Effector memory CD4-positive, alpha-beta T cell (primary cell): ENCODE measurements at places on chromosomes 1 and 21.
A peak's percentile ranks its signal among the peaks of the same experiment; 100 is the strongest.

GRCh38 chr1:57752843-57753242 is 329.0 kb upstream of the DAB1 start:
- H3K27me3 ChIP-seq = no peaks in the 10 kb centered on the region
- no peak for DNase-seq
- H3K4me3 ChIP-seq = no peak overlapping the region
- no peaks in the 10 kb centered on the region for H3K36me3 ChIP-seq
- no peaks in the 10 kb centered on the region for H3K4me1 ChIP-seq

DNA sequence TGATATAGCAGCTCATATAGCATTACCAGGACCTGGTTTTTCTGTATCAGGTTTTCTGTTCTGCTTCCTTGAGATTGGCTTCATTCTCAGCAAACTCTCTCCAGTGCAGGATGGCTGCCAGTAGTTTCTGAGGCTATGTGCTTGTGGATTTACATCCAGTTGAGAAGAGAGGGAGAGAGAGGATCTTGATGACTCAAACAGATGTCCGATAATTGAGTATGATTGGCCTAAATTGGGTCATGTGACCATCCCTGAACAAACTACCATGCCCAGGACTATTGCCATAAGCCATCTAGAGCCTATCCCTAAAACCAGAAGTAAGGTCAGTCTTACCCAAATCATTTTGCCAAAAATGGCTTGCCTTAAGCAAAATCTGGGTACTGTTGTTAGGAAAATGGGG is 18.1 kb upstream of the PSMA5 start:
- no peak overlapping the region for H3K27ac ChIP-seq
- H3K4me3 ChIP-seq = no peak overlapping the region
- DNase-seq = no peak
- no peaks in the 10 kb centered on the region for H3K4me1 ChIP-seq
- H3K36me3 ChIP-seq = no peaks in the 10 kb centered on the region

GRCh38 chr21:24759348-24760075 is 847.8 kb downstream of the MRPL39 start:
- H3K36me3 ChIP-seq = no peaks in the 10 kb centered on the region
- H3K4me3 ChIP-seq = no peak overlapping the region
- H3K4me1 ChIP-seq = no peaks in the 10 kb centered on the region

DNA sequence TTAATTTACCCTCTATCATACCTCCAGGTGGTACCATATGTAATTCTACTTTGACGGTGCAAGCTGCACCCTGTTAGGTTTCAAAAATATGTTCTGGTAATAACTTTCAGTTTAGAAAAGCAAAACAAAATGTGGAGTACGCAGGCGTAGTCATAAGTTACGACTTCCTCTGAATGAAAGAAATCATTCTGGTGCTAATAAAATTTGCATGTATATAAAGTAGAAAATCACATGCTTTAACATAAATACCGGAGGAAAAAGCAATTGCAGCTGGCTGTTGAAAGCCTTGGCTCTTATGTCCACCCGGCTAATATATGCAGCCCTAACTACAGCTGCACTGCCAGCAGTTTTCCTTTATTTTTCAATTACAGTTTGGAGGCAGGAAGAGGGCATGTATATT is 65.2 kb upstream of the TMPRSS15 start:
- no peaks in the 10 kb centered on the region for H3K27me3 ChIP-seq
- no peaks in the 10 kb centered on the region for H3K4me1 ChIP-seq
- H3K27ac ChIP-seq = no peak overlapping the region
- H3K36me3 ChIP-seq = no peaks in the 10 kb centered on the region
- no peak overlapping the region for H3K4me3 ChIP-seq

- H3K36me3 ChIP-seq = no peaks in the 10 kb centered on the region
- H3K27me3 ChIP-seq = no peaks in the 10 kb centered on the region
- no peak for DNase-seq
- H3K27ac ChIP-seq = no peak overlapping the region
Observed at GRCh38 chr21:37032293-37032692, 25.8 kb downstream of the RIPPLY3 start.

DNA sequence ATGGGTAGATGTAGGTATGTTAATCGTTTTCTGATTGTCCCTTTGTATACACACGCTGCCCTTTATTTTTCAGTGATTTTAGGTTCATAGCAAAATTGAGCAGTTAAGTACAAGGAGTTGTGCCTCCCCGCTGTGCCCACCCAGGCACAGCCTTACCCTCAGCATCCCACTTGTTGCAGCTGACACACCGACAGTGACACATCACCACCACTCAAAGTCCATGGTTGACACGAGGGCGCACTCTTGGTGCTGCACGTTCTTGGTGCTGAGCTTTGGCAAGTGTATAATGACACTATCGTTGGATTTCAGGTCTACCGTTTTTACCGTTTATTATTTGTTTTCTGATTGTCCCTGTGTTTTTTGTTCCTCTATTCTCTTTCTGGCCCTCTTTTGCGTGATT is 15.6 kb downstream of the C1orf159 start:
- no peaks in the 10 kb centered on the region for H3K27me3 ChIP-seq
- H3K4me1 ChIP-seq = peaks cover 8% of the 10 kb centered on the region
- no peak overlapping the region for H3K27ac ChIP-seq
- DNase-seq = no peak

- no peaks in the 10 kb centered on the region for H3K36me3 ChIP-seq
- no peak overlapping the region for H3K4me3 ChIP-seq
- no peaks in the 10 kb centered on the region for H3K4me1 ChIP-seq
- no peaks in the 10 kb centered on the region for H3K27me3 ChIP-seq
- no peak overlapping the region for H3K27ac ChIP-seq
Observed at GRCh38 chr1:162040001-162040400, 16.3 kb upstream of the OLFML2B start.

- no peak overlapping the region for H3K4me3 ChIP-seq
- H3K27ac ChIP-seq = no peak overlapping the region
- no peaks in the 10 kb centered on the region for H3K4me1 ChIP-seq
- no peaks in the 10 kb centered on the region for H3K36me3 ChIP-seq
- no peak for DNase-seq
Observed at GRCh38 chr1:102783487-102783886, 324.8 kb downstream of the COL11A1 start.

- no peaks in the 10 kb centered on the region for H3K27me3 ChIP-seq
- peak overlapping the region; percentile 35 for H3K27ac ChIP-seq
- H3K4me3 ChIP-seq = no peak overlapping the region
- H3K4me1 ChIP-seq = peaks cover 42% of the 10 kb centered on the region
- DNase-seq = no peak
- peaks cover 25% of the 10 kb centered on the region for H3K36me3 ChIP-seq
Observed at GRCh38 chr21:44304877-44305293, 5.0 kb downstream of the PFKL start.

DNA sequence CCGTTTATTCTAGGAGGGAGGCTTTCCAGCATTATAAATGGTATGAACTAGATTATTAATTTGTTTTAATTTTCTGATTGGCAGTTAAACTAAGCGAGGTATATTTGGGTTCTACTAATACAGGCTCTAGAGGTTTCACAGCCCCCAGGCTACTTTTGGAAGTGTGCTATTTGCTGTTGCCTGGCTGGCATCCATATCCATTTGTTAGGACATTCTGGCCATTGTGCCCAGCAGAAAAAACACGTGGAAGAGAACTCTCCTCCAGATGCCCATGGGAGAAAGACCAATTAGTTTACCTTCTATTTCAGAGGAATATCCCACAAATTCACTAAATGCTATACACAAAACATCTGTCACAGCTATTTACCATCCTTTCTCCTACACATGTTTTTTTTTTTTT is 29.3 kb downstream of the MACO1 start:
- no peaks in the 10 kb centered on the region for H3K27me3 ChIP-seq
- no peaks in the 10 kb centered on the region for H3K4me1 ChIP-seq
- no peak for DNase-seq
- H3K4me3 ChIP-seq = no peak overlapping the region

DNA sequence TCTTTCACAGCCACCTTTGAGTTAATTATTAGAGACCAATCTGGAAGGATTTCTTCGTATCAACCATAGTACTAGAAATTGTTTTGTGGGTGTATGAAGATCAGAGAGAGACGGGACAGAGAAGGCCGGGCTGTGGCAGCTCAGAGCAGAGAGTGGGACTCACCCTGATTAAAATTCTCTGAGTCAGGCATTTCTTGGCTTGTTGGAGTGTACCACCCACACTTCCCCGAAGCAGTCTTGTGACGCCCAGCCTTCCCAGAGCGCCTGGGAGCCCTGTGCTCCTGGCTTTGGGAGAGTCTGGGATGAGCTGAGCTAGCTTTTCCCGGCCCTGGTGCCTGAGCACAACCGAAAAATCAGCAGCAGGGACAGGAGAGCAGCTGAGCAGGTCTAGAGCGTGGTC is 19.4 kb downstream of the PLEKHM2 start:
- DNase-seq = no peak
- no peak overlapping the region for H3K27ac ChIP-seq
- no peak overlapping the region for H3K4me3 ChIP-seq

DNA sequence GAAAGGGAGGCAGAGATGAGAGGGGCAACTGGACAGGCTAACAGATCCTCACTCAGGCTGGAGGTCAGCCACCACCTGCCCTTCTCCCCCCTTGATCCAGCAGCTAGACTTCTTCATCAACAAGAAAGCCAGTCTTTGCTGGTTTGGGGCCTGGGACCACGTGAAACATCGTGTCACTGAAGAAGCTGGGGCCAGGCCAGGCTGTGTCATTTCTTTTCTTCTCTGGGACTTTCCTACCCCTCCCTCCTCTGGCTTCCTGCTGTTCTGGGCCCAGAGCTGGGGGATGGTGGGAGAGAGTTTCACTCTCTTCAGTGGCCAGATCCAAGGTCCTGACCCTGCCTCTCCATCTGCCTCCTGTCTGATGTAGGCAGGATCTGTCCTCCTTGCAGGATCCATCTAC is 18.1 kb upstream of the SLC26A9 start:
- H3K4me1 ChIP-seq = no peaks in the 10 kb centered on the region
- H3K27ac ChIP-seq = no peak overlapping the region
- H3K4me3 ChIP-seq = no peak overlapping the region
- no peak for DNase-seq

GRCh38 chr1:181986907-181987305 is 74.6 kb downstream of the ZNF648 start:
- no peaks in the 10 kb centered on the region for H3K4me1 ChIP-seq
- no peaks in the 10 kb centered on the region for H3K36me3 ChIP-seq
- DNase-seq = no peak

DNA sequence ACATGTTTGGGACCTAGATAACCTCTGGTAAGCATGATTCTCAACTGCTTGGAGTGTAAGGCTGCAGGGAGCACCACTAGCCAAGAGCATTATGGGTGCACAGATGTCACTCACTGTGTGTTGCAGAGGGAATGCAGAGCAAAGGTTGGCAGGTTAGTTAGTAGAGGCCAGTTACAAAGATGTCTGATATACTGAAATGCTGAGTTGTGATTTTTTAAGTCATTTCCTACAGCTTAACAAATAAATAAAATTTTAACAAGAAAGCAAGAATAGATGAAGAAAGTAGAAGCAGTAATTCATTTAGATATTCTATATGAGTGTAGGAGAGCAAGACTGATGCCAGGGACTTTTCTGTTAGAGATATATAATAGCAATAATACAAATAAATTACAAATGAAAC is 64.8 kb downstream of the MARK1 start:
- no peaks in the 10 kb centered on the region for H3K36me3 ChIP-seq
- H3K27me3 ChIP-seq = no peaks in the 10 kb centered on the region
- no peak overlapping the region for H3K27ac ChIP-seq
- no peak overlapping the region for H3K4me3 ChIP-seq
- no peak for DNase-seq

DNA sequence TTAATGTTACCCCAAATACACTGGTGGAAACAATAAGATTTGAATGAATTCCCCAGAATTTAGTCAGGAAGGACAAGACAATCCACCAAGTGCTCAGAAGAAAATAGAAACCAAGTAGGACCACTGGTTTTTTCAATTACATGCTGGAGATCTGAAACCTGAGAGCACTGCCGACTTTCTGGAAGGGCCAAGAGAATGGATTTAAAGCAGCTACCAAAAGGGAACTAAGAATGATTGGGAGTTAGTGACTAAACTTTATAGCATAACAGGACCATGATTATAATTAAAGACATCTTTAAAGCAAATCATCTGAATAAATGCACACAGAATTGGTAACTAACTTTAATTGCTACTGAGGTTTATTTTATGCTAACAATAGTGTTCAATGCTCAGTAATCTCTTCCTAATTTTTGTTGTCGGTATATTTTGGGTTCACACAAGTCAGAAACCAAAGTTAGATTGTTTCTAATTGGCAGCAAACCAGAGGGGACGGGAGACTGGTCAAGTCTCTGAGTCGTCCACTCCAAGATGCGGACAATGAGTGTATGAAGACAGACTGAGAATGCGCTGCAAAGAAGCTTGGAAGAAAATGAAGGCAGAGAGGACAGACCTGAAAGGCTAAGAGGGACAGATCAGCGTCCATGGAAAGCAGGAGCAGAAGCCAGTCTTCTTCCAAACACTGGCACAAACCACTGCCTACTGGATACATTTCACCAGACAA is 2.3 kb upstream of the RGS13 start:
- H3K27me3 ChIP-seq = no peaks in the 10 kb centered on the region
- H3K4me1 ChIP-seq = no peaks in the 10 kb centered on the region
- no peak for DNase-seq
- H3K4me3 ChIP-seq = no peak overlapping the region
- no peak overlapping the region for H3K27ac ChIP-seq
- no peaks in the 10 kb centered on the region for H3K36me3 ChIP-seq

GRCh38 chr1:11461531-11462137 is 17.3 kb upstream of the DISP3 start:
- no peaks in the 10 kb centered on the region for H3K36me3 ChIP-seq
- no peak overlapping the region for H3K27ac ChIP-seq
- DNase-seq = no peak
- H3K27me3 ChIP-seq = no peaks in the 10 kb centered on the region
- no peak overlapping the region for H3K4me3 ChIP-seq
- no peaks in the 10 kb centered on the region for H3K4me1 ChIP-seq

DNA sequence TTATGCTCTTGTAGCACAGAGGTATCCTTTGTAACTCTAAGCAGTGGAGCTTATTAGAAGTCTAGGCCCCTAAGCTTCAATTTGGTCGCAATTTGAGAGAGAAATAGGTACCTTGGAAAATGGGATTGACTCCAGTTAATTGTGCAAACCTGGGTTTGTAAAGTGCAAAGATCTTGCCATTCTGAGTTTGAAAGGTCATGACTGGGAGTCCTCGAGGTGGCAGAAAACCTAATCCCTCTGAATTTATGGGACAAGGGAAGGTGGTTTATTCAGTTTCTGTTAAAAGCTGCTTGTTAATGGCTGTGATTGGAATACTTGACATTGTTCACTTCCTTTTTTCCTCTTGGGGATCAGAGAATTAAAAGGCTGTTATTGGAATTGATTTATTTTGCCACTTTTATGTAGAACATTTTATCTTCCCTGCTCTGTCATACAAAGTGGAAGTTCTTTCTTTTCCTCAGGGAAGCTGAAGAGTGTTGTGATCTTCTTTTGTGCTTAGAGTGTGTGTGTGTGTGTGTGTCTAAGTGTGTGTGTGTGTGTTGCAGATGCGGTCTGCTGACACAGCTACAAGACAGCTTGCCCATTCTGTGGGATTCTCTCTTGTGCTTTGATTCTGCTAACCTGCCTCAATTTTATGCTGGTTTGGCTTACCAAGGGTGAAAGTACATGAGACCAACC is 144.5 kb downstream of the SPATA46 start:
- H3K4me1 ChIP-seq = no peaks in the 10 kb centered on the region
- H3K27ac ChIP-seq = no peak overlapping the region
- H3K27me3 ChIP-seq = no peaks in the 10 kb centered on the region
- no peak overlapping the region for H3K4me3 ChIP-seq

GRCh38 chr1:14037101-14037847 is 337.3 kb downstream of the PRDM2 start:
- H3K4me1 ChIP-seq = no peaks in the 10 kb centered on the region
- H3K27me3 ChIP-seq = no peaks in the 10 kb centered on the region
- H3K36me3 ChIP-seq = no peaks in the 10 kb centered on the region
- no peak overlapping the region for H3K27ac ChIP-seq
- H3K4me3 ChIP-seq = no peak overlapping the region
